Left cardiac atrium (tissue), 4 donors: ENCODE measurements at places on chromosomes 6 and 20. TPM values are rescaled to one million over a fixed set of nuclear protein-coding genes. Genes with fewer than 3 reads are reported as not detected.

Gene SLC22A23
- total RNA-seq: 5.5 TPM

Gene OR2H2
- total RNA-seq: not detected

Gene CRISP2
- total RNA-seq: not detected

Gene CYP39A1
- 5.4 TPM for total RNA-seq

Gene SLC25A27
- total RNA-seq: 7.8 TPM

Gene THBS2
- total RNA-seq: 22.7 TPM

Gene MYH7B
- total RNA-seq: 82.3 TPM

Gene ESR1
- 2.4 TPM for total RNA-seq

Gene GABRR1
- total RNA-seq: not detected
